ENCODE measurements at places on chromosomes 1 and 21.

DNA sequence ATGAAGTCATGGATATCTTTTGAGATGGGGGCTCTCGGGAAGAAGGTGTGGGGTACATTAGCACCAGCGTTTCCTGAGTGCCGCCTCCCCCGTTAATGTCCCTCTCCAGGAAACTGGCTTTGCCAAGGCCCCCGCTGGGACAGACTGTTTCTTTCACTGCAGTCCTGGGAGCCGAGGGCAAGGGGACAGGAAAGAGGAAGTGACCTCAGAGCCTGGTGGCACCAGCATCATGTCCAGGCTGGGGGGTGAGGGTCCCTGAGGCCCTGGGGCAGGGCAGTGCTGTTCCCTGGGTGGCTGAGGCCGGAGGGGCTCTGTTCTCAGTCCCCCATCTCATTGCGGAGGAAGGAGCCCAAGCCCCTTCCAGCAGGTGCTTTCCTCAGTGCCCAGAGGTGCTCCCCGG is 5.8 kb downstream of the PFKL start:
- DNase-seq: no peak

DNA sequence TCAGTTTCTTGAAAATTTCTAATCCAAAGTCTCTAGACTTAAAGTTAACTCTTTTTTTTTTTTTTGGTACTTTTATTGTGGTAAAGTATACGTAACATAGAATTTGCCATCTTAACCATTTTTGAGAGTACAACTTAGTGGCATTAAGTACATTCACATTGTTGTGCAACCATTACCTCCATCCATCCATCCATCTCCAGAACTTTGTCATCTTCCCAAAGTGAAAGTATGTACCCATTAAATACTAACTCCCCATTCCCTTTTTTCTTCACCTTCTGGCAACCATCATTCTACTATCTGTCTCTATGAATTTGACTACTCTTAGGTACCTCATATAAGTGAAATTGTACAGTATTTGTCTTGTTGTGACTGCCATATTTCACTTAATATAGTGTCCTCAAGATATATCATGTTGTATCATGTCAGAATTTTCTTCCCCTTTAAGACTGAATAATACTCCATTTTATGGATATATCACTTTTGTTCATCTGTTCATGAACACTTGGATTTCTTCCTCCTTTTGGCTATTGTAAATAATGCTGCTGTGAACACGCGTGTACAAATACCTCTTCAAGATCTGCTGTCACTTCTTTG is 18.4 kb downstream of the RLF start:
- no peak for DNase-seq

DNA sequence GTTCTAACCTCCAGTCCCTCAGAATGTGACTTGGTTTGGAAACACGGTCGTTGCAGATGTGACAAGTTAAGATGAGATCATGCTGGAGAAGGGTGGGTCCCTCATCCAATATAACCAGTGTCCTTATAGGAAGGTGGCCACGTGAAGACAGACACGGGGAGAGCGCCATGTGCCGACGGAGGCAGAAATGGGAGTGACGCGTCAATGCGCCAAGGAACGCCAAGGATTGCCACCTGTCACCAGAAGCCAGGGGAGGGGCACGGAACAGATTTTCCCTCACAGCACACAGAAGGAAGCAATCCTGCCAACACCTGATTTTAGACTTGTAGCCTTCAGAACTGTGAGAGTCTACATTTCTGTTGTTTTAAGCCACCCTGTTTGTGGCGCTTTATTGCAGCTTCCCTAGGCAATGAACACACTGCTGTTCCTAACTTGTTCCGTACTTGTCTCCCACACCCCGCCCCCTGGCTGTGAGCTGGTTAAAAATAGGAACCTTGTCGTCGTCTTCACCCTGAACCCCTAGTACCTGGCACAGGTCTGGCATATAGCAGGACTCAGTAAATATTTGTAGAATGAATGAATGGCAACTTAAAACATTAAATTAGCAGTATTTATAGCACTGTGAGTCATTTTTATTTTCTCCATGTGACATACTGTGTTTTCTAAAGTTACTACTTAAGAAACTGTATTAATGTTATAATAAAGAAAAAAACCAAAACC is 14.2 kb downstream of the RIMS3 start:
- DNase-seq: no peak

DNA sequence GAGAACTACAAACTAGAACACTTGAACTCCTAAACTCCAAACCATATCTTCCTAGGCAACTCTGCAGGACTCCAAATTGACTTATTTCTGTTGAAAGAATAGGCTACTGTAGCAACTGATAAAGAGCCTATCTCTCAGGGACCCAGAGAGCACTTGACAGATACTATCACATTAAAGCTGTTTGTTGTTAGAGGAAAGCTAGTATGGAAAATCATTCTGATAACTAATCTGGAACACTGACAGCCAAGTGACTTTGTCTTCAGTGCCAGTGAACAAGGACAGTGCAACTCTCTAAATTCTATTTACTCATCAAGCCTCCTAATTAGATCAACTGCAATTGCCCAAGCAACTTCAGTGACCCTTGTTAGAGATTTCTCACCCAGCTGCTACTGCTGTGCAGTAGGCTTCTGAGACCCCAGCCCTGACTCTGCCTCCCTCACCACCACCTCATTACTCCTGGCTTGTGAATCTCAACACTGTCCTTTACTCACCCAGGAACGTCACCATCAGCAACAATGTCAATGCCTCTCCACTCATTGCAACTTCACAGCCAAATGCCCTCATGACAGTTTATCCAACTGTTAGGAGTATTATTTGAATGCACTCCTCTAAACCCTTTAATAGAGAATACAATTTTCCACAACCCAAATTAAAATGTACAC is 7.4 kb upstream of the RGS13 start:
- no peak for DNase-seq

GRCh38 chr1:190476321-190476720 is 1.3 kb downstream of the BRINP3 start:
- no peak for DNase-seq

DNA sequence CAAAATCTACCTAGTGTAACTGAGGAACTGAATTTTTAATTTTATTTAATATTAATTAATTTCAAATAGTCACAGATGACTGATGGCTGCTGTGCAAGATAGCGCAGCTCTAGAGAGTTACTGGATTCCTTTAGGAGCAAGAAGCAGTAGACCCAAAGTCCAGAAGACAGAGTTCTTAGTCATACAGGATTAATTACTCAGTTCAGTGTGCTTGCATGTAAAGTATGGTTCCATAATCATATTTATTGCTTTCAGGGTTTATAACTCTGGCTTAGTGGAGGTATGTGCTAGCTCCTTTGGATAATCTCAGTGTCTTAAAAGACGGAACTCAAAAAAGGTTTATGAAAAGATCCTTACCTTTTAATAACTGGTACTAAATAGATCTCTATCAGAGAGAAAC is 17.4 kb downstream of the CEPT1 start:
- no peak for DNase-seq

DNA sequence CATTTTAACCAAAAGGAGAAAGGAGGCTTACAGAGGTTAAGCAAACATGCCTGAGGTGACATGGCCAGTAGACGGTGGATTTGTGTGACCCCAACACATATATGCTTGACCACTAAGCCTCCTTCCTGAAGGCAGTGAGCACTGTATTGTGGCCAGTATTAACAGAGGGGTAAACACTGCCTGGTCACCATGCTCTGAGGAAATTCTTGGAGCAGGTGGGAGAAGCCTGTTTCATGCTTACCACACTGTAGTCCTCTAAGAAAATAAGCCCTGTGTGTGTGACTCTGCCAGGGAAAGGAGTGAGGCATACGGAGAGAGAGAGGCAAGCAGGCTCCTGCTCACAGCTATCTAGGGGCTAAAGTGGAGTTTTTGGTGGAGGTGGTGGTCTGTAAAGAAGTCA is 102.7 kb downstream of the KCND3 start:
- no peak for DNase-seq

GRCh38 chr1:170133766-170134495 is 11.8 kb upstream of the NTMT2 start:
- DNase-seq: no peak

- DNase-seq: no peak
Observed at GRCh38 chr1:53271446-53272090, 33.2 kb upstream of the MAGOH start.

DNA sequence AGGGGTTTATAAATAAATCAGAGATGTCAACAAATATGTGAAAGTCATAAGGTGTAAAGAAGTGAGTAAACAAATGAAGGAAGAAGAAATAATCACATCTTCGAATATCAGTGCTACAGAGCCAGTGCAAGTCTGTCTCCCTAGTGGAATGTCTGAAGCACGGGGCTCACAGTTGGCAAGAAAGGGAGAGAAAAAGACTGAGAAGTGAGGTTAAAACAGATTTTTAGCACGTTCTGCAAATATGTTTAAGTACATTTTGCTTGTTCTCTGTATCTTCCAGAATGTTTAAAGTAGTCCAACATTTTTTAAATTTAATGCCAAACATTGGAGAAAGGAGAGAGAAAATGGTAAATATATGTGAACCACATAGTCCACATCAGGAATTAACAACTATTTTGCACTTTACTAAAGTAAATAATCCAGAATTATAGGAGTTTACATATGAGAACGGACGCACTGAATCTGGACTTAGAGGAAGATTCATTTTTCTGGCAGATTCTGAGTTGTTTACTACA is 682.4 kb downstream of the LTN1 start:
- DNase-seq: no peak

DNA sequence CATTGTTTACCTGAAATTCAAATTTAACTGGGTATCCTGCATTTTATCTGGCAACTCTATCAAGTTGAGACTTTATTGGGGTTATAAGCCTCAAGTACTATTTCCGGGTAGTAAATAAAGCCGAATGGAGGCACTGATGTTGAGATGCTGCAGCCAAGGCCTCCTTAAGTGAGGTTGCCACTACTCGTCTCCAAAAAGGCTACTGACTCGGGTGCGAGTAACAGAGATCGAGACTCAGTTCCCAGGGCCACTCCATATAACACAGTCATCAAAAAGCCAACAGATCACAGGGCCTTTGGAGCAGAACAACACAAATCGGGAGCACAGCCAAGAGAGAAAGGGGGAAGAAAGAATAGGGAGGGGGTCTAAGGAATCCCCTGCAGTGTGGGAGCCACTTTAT is 524 bp downstream of the COPA start:
- DNase-seq: no peak

DNA sequence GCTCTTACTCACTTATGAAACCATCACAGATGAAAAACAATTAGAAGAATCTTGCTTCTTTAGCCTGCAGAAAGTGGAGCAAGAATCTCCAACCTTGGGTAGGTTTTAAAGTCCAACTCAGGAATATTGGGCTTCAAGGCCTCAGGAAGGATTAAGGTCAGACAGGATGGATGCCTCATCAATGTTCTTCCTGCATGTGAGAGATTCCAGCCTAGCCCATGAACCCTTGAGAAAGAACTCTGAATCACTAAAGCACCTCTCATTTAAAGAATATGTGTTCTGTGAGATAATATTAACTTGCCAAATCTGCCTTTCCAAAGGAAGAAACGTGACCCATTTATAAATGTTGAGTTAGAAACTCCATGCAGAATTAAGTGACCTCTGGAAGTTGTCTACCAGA is 345.2 kb upstream of the CAMK1G start:
- no peak for DNase-seq

GRCh38 chr1:111943846-111944749 is 45.4 kb downstream of the KCND3 start:
- no peak for DNase-seq

DNA sequence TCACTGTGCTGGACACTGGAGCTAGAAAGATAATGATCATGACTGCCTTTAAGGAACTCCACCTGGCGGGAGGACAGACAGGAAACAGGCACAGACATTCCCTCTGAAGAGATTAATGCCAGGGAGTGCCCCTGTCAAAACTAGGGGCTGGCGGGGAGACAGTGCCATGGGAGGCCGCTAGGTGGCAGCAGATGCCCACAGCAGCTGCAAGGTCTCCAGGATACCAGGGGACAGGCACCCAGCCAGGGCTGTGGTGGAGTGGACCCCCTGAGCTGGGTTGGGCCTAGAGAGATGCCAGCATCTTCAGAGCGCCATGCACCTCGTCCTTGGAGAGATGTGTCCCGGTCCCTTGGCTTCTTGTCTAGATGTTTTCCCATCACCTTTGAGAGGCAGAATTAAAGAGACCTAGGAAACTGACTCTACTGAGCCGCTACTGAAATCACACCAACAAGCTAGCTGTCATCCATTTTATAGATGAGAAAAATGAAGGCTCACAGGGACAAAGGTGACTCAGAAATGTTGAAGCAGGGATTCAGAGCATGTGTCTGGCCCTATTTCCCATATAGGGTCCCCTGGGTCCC is 3.6 kb downstream of the REN start:
- DNase-seq: peak; percentile 76

DNA sequence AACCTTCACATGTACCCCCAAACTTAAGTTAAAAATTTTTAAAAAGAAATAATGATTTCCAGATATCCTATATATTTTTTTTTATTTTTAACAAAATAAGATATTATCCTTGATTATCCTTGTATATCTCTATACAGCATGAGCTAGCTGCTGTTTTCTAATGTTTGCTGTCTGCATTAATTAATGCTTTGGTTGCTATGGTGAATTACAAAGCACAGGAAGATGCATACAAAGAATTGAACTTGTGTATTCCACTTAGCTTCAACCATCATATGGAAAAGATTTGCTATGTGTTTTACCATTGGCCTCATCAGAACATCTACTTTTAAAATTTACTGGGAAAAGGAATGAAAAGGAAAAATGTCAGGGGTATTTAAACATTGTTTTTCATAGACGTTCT is 35.4 kb downstream of the VPS45 start:
- no peak for DNase-seq

DNA sequence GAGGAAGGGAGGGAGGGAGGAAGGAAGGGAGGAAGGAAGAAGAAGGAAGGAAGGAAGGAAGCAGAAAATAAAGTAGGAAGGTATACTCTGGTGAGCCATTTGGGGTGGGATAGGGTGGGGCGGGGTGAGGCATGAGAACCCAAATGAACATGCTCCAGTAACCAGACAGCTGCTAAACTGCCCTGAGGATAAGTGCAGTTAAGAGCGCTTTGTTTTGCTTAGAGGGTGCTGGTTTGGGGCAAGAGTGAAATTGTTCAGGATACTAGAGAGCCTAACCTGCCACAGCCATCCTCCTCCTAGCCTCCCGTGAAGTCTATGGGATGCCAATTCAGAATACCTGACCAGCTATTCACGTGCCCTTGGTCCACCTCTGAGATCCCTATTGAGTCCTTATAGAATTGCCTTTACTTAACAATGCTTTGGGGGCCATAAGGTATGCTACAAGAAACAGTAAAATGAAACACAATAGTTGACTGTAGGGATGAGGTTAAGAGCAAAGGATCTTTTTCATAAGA is 59.0 kb upstream of the ATF3 start:
- DNase-seq: no peak

GRCh38 chr1:90925928-90926869 is 95.6 kb downstream of the ZNF644 start:
- no peak for DNase-seq

- no peak for DNase-seq
Observed at GRCh38 chr1:167899253-167899681, 14.7 kb downstream of the ADCY10 start.

GRCh38 chr1:231099996-231100767 is 60.1 kb upstream of the FAM89A start:
- DNase-seq: no peak

- DNase-seq: no peak
Observed at GRCh38 chr1:41892301-41892781, 26.4 kb downstream of the HIVEP3 start.
